NCI-H2081 (cell line): ENCODE measurements at places on chromosomes 5 and 9.

GRCh38 chr5:149062371-149063016 lies 368 bp downstream of the SH3TC2 start:
- no peak for DNase-seq

DNA sequence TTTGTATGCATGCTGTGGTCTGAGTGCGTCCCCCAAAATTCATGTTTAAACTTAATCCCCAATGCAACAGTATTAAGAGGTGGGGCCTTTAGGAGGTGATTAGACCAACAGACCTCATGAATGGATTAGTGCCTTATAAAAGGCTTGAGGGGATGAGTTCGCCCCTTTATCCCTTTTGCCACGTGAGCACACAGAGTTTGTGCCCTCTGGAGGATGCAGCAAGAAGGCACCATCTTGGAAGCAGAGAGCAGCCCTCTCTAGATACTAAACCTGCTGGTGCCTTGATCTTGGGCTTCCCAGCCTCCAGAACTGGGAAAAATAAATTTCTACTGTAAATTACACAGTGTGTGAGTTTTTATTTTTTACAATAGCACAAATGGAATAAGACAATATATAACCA lies 177.1 kb upstream of the SPRY4 start:
- no peak for DNase-seq

DNA sequence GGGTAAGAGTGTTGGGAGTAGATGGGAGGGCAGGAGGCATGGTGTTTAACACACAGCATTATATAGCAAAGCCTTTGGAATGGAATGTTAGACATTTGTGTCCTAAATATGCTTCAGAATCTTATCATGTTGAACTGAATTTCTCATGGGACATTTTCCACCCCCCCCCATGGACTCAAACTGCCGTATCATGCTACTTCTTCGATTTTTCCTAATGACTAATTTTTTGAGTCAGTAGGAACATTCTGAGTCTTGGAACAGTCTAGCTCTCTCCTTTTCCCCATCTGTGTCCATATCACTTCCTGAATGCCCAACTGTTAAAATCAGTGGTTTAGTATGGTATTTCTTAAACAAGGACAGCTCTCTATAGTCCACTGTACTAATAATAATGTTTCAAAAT lies 380.6 kb downstream of the TLE4 start:
- no peak for DNase-seq

GRCh38 chr5:32928761-32929160 lies 217.6 kb downstream of the NPR3 start:
- no peak for DNase-seq

GRCh38 chr9:36438536-36439236 lies 38.6 kb upstream of the RNF38 start:
- DNase-seq, result no peak

- DNase-seq, result no peak
Observed at GRCh38 chr5:151897896-151898295, 26.8 kb downstream of the GLRA1 start.
